ENCODE measurements at places on chromosomes 5 and 9. TPM values are rescaled to one million over a fixed set of nuclear protein-coding genes. Genes with fewer than 3 reads are reported as not detected.

AMBP gene
- total RNA-seq: 0.53 TPM

DNA sequence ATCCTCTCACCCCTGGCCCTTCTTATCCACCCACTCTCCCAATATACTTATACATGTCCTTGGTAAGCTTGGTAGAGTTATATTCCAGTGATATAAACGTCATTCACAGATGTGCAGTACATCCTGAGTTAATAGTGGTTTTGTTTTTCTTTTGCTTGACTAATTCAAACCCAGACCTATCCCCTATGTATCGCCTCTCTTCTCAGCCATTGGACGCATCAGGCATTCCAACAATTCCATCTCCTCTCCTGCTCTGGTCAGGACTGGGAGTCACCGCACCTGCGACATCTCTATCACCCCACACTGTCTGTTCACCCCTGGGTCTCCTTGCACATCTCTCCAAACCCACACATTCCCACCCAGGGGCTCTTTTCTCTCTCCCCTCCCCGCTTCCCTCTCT is 21.9 kb upstream of the IRX2 start:
- DNase-seq: no peak

DNA sequence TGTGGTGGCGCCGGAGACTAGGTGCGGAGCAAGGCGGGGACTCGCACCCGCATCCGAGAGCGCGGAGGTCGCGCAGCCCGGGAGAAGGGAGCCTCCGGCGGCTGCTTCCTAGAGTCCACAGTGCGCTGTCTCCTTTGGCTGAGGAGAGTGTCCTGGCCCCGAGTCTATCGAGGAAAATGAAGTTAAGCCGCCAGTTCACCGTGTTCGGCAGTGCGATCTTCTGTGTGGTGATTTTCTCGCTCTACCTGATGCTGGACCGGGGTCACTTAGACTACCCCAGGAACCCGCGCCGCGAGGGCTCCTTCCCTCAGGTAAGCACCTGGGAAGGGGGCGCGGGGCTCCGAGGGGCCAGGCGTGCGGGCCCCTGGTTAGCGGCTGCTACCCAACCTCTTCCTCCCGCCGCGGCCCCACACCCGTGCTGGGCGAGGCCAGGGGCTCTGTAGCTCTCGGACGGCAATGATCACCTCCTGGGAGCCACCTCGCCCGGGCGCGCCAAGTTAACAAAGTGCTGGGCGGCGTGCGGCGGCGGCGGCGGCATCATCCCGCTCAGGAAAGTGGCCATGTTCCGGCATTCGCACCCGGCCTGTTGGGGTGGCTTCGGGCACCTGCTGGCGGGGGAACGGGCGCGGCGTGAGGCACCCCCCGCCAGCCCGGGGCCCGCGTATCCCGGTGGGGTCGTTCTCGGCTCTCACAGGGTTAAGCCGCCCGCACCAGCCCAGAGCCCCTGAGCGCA is 681 bp downstream of the MAN2A1 start:
- no peak for DNase-seq

GRCh38 chr9:136530461-136531089 is 15.3 kb downstream of the NOTCH1 start:
- no peak for DNase-seq

DNA sequence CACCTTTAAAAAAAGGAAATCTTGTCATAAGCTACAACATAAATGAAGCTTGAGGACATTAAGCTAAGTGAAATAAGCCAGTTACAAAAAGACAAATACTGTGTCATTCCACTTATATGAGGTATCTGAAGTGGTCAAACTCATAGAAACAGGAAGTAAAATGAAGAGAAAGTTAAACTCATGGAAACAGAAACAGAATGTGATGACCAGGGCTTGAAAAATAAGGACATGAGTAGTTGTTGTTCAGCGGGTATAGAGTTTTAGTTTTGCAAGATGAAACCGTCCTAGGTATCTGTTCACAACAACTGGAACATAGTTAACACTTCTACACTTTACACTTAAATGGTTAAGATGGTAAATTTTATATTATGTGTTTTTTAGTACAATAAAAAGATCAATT is 47.8 kb upstream of the SLC1A3 start:
- no peak for DNase-seq

- no peak for DNase-seq
Measured at GRCh38 chr5:57166276-57166675, 7.6 kb upstream of the GPBP1 start.

DNA sequence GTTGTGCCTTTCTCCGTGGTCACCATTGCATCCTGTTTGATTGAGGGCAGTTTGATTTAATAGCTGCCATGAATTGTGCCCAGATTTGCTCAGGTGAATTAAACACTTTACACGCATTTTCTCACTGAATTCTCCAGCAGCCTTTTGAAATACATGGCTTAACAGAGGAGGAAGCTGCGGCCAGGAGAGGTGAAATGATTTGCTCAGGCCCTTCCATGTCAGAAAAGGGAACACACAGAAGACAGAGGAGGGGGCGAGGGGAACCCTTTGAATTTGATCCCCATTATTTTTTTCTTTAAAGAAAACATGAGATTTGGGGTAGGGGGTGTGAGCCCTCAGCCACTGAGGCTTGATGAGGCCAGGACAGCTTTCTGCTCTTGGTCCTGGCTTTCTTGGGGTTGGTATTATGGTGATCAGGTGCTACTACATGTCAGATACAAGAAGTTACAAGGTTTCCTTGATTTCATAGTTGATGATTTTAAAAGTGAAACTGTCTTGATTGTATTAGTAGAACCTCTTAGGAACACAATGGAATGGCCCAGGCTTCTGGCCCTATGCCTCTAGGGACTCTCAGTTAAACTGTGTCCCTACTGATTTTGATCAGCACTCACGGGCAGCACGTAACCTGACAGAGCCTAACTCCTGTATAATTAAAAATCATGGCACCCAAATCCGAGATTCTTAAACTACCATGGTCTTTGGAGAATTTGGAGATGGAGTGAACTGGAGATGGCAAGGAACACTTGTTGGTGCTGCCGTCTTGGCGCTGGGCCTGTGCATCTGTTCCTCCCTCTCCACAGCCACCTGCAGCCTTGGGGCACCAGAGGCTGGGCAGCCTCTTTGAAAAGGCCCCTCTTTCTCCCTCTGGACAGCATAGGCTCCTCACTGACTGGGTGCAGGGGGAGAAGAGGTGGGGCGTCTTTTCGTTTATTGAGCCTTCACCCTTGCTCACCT is 107.9 kb downstream of the TRIO start:
- DNase-seq: no peak

DNA sequence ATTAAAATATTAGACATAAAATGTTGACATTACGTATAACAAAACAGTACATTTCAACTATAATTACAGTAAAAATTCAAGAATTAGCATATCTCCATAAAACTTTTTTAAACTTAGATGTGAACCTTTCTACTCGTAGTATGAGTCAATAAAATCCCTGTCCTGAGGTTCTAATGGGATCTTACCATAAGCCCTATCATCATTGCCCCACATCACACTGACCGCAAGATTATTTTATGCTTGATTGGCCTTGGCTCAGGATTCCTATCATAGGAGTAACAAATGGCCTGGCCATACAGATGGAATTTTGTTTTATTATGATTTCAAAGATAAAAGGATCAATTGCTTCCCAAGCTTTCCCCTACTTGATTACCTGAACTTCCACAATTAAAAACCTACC is 238.3 kb downstream of the MEF2C start:
- no peak for DNase-seq

All from SJSA1 (cell line).